Stimulated activated CD4-positive, alpha-beta T cell treated with anti-CD3 and anti-CD28 coated beads, Interleukin-15, amount 100 ng/mL, for 1 hour (primary cell): ENCODE measurements at places on chromosomes 13 and 19.

DNA sequence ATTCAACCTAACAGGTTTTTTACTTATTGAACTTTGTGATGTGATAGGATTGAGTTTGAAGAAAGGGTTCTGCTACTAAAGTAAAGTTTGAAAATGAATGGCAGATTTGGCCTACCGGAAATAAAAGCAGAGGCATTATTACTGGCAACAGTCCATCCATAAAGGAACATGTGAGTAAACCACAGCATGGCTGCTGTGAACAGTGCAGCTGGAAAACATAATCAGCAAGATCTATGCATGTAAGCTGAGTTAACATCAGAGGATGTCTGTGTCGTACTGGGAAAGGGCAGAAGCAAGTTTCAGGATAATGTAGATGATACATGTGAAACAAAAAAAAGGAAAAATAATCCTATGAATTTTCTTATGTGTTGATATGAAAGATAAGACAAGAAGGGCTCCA, 87.6 kb downstream of the CYSLTR2 start:
- no peak for DNase-seq

DNA sequence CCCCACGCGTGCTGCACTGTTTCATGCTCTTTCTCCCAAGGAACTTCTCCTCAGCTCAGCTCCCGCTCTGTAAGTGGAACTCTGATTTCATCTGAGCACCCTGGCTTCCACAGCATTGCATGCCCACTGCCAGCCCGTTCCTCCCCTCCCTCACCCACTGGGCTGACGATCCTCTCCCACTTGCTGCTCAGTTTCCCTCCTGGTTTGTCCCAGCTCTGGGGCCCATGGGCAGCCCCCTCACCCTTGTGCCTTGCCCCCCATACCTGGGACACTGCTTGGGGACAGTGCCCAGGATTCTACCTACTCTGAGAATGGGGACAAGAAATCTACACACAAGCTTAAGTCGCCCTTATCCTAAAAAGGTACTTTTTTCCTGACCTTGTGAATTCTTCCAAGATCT, 115.9 kb upstream of the C1QTNF9B start:
- no peak for DNase-seq

- no peak for DNase-seq
These were observed 59.1 kb upstream of the TNFRSF19 start for GRCh38 chr13:23510979-23511735.

- no peak for DNase-seq
These were observed 114.8 kb downstream of the LRCH1 start for GRCh38 chr13:46667687-46668281.

- peak; percentile 78 for DNase-seq
These were observed 97.0 kb downstream of the INSR start for GRCh38 chr19:7197119-7197759.

- no peak for DNase-seq
These were observed 658 bp upstream of the ISOC2 start for GRCh38 chr19:55461974-55462626.

- peak; percentile 50 for DNase-seq
These were observed 1.5 kb upstream of the FTL start for GRCh38 chr19:48963371-48964204.

GRCh38 chr13:110197026-110197425, 109.9 kb downstream of the COL4A1 start:
- no peak for DNase-seq

GRCh38 chr19:39377373-39378362, 13.2 kb downstream of the PAF1 start:
- no peak for DNase-seq

DNA sequence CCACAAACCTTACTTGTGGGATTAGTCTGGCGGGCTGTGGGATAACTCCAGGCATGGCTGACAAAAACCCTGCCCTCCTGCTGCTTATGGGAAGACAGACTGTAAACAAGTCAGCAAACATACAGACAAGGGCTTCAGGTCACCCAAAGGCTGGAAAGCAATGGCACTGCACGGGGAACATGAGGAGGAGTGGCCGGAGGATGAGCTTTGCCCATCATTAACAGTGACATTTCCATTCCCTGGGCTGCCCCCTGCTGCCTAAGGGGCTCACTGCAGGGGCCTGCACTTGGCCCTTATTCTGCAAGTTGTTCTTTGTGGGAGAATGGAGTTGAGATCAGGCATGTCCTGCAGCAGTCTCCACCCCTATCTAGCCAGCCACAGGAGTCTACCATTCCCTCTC, 91.3 kb downstream of the UQCRFS1 start:
- DNase-seq = no peak

DNA sequence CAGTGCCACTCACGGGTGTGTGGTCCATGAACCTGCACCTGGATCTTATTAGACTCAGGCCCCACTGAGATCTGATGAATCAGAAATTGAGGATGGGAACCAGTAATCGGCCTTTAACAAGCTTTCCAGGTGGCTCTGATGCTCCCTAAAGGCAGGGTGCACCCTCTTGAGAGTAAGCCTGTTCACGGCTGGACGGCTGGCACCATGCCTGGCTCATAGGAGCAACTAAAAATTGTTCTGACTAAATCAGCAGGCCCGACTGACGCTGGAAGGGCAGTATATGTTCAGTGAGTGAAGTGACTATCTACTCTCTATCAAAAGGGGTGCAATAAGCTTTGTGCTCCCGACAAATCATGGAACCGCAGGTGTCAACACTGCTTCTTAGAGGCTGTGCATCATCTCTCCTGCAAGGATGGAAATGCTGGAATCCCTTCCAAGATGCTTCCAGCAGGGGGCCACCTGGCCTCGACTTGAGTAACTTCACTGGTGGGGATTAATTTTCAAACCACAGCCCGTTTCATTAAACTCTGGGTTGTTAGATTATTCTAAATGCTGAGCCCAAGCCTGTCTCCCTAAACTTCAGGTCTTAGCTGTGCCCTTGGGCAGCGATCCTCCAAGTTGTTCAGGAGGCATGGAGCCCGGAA, 28.4 kb downstream of the TMTC4 start:
- no peak for DNase-seq

- no peak for DNase-seq
These were observed 15.2 kb downstream of the EPN1 start for GRCh38 chr19:55690109-55690768.

DNA sequence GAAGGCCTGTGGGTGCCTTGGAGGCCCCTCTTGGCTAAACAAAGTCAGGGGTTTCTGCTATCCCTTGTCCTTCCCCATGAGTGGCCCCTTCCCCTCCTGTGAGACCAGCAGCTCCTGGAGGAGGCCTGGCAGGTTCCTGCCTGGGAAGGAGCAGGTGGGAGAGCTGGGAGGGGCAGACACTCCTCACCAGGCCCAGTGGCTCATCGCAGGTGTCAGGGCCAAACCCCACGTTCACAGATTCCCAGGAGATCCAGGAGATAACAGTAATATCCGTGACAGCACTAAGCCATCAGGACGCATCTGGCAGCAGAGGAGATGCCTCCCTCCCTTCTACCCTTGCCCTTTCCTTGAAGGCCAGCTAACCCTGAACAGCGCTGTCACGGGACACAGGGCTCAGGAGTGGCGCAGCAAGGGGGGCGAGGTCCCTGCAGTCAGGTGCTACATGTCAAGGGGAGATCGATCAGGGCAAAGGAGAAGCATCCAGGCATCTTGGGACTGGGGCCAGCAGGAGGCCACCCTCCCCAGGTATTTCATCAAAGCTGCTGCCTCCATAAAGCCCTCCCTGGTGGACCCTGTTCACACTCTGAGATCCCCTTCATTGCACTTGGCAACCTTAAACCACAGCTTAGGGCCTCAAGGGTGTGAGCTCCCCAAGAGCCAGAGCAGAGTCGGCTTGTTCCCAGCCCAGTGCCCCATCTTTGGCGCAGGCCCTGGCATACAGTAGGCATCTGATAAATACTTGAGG, 4.8 kb downstream of the CEBPA start:
- no peak for DNase-seq

DNA sequence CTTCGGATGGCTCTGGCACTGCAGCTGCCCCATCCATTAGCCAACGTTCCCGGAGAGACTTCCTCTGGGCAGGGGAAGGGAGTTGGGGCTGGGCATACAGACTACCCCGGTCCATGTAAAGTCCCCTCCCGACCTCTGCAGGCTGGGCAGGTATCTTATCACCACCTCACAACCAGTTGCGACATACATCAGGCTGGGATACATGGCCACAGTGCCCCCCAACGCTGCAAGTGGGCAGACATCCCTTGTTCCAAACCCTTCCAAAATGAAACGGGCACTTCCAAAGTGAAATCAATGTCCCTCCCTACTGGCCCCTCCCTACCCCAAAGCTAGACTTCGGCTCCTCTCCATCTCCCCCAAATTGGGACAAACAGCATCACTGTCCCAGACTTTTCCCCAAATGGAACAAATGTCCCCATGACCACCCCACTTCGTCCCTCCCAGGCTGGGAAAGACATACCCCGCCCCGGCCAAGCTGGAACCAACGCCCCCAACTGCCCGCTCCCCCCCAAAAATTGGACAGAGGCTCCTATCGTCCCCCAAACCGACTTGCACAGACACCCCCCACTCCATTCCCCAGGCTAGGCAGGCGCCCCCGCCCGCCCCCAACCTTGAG, 5.0 kb downstream of the PALM3 start:
- DNase-seq = no peak

DNA sequence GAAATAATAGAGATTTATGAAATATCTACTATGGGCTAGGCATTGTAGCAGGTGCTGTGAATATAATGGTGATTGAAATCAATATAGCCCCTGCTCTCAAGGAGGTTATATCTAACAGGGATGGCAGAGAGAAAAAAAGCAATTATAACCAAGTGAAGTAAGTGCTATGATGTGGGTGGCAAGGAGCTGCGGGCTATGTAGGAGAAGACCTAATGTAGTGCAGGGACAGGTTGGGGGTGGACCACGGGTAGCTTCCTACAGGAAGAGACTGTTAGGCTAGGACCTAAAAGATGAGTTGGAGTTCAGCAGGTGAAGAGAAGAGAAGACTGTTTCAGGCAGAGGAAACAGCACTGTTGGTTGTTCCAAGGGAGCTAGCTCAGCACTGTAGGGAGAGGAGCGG, 311.0 kb downstream of the KCNRG start:
- no peak for DNase-seq

DNA sequence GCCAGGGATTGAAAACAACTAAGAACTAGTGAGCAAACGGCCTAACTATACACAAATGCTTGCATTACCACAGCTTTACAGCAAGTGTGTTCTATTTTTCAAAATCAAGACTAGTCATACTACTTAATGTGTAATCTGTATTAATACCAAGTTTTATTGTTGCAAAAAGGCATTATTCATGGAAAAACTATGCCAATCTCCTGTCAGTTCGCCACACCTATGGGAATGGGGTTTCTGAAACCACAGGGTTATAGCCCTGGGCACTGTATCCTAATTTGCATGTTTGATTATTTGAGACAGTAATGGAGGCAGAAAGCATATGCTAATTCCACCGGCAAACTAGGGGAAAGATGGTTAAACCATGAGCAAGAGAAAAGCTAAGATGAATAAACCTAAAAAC, 14.3 kb downstream of the GAS6 start:
- no peak for DNase-seq

- DNase-seq = no peak
These were observed 433 bp downstream of the SIX5 start for GRCh38 chr19:45768655-45768983.

- no peak for DNase-seq
These were observed 4.2 kb downstream of the CEACAM19 start for GRCh38 chr19:44675521-44675920.

DNA sequence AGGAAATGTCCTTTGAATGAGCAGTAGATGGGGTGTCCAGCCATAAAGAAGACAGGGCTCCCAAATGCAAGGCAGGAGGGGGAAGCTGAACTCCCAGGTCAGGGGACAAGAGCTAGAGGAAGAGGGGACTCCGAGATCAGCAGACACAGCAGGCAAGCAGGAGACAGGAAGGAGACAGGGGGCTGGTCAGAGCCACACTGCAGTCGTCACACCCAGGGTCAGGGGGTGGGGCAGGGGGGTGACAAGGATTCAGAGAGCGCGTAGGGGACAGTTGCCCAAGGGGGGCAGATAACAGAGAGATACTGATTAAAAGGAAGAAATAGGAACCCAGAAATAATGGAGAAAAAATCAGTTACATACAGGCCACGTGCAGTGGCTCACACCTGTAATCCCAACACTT, 3.2 kb downstream of the HSD17B14 start:
- no peak for DNase-seq

- no peak for DNase-seq
These were observed 11.4 kb downstream of the SBK2 start for GRCh38 chr19:55525289-55526101.

DNA sequence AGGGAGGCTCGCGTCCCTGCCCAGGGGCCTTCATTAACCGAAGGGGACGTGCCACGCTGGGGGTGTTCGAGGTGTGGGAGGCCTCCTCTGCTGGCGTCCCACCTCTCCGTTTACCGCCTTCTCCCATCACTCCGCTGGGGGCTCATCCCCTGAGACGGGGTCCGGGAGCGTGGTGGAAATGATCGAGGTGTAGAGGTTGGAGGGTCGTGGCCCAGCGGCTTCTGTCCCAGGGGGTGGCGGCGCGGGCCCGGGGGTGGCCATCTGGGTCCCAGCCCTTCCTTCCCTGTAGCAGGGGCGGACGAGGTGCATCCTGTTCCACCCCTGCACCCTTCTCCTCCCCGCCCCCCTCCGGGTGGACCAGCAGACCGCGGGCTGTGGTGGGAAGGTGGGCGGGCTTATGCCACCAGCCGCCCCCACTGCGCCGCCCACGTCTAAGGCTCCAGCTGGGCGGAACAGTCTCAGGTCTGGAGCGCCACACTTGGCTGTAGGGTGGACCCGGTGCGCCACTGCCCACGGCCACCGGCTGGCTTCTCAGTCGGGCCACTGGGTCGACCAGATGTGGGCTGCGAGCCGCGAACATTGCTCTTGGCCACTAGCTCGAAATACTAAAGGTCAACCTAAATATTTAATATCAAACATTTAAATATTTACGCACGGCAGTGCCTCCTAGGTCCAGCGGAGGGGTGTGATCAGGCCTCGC, 69.5 kb downstream of the ZNF723 start:
- DNase-seq = no peak

DNA sequence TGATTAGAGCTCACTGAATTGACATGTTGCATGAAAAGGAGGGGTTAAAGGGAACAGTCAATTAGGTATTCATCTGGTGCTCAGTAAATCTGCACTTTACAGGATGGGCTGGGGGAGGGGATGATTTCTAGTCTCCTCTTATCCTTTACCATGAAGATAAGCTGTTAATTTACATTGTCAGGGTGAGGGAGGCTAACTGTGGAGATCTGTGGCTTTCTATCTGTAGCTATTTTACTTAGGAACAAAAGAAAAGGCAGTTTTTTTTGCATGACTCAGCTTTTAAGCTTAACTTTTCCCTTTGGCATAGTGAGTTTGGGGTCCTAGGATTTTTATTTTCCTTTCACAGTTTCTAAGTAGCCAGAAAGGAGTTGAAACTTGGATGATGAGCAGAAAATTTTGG, 253.3 kb downstream of the LMO7 start:
- no peak for DNase-seq

DNA sequence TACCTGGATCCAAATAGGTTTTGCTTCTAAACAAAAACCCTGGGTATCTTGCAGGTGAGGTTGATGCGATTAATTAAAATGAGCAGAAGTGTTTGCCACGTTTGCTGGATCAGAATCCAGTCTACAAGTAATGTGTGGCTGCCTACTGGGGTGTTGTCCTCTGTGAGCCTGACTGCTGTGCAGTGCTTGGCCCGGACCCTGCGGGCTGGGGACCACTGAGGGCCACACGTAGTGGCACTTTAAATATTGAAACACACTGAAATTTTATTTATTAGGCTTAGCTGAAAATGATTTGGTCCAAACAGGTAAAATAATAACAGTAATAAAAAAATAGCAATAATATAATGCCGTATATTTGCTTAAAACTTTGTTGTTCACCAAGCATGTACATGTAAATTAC, 338.0 kb downstream of the MYO16 start:
- DNase-seq = no peak

GRCh38 chr13:86918682-86919081, 752.5 kb upstream of the SLITRK5 start:
- DNase-seq = no peak
